ENCODE measurements at places on chromosomes 1 and 21.

DNA sequence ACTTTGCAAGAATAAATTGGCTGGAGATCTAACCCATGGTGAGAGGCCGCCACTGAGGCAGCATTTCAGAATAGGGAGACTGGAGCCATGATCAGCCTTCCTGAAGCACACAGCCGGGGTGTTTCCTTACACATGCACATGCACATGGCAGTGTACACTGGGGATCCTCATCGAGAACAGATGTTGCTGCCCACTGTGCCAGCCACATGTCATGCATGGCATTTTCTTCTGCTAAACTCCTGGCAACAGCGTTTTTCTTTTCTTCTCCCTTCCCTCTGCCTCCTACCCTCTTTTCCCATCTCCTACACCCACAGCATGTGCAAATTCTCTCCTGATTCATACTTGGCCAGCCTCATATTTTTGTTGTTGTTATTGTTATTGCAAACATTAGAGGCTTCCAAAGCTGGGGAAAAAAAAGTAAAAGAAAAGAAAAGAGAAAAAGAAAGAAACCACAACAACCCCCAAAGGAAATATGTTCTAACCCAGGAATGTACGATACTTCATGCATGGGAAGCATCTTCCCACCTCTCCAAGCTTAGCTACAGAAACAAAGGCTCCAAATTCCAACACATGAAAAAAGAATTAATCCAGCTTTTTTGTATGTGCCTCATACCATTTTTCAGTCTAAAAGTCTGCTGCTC is 344.0 kb downstream of the ASTN1 start:
- no peak for DNase-seq

DNA sequence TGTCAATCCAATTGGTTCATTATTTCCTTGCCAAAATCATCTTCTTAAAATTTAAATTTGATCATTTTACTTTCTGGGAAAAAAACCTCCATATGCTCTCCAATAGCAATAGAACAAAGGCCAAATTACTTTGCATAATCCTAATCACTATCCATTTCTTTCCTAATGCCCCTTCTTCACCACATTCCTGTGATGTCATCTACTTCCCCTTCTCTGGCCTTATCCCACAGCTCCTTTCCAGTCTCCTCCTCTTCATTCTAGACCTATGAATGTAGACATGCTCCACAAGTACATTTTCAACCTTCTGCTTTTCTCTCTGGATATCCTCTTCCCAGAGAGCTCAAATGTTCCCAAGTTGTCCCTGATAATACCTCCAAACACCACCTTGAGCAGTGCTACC is 216.6 kb downstream of the MRPL39 start:
- no peak for DNase-seq

GRCh38 chr1:57922130-57922529 is 498.3 kb upstream of the DAB1 start:
- DNase-seq: no peak

DNA sequence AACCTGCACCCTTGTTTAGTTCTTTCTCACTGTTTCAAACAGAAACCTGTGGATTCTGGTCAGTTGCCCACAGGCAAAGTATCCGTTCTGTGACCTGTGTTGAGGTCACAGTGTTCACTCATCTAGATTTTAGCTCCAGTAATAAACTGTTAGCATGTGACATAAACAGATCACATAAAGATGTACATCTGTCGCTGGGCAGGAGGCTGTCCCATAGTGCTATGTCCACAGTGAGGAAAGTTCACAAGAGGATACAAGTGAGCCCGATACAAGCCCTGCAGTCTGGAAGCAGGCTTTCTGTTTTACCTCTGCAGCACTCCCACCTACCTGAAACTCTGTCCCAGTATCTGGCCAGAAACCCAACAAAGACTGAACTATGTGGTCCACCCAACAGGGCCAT is 28.4 kb downstream of the LMX1A start:
- DNase-seq: no peak

DNA sequence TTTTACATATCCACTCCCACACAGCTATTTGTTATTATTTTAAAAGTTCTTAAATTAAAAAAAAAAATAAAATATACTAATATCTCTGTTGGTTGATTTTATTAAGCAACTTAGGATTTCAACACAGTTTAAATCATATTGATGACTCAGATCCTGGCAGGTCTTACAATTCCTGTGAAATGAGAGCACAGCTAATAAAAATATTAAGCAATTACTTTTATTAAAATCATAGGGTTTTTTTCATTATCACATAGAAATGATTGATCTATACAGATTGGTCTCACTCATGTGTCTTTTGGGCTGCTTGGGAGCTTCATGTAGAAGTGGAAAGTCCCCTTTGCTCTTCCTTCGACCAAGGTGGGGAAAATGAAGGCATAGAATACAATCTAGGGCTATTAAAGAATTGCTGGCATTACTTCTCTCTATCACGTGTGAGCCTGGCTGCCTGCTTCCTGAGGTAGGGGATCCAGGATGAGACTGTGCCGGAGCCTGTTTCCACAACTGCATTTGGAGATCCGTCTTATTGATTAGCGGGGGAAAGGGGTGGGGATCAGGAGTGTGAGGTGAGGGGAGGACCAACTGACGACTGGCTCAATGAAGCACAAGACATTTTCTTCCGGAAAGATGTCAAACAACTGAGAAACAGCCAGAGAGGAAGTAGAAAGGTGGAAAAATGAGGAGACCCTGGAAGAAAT is 858.0 kb downstream of the USP25 start:
- DNase-seq: peak; percentile 11

GRCh38 chr1:245054105-245054504 is 100.7 kb upstream of the KIF26B start:
- DNase-seq: no peak

DNA sequence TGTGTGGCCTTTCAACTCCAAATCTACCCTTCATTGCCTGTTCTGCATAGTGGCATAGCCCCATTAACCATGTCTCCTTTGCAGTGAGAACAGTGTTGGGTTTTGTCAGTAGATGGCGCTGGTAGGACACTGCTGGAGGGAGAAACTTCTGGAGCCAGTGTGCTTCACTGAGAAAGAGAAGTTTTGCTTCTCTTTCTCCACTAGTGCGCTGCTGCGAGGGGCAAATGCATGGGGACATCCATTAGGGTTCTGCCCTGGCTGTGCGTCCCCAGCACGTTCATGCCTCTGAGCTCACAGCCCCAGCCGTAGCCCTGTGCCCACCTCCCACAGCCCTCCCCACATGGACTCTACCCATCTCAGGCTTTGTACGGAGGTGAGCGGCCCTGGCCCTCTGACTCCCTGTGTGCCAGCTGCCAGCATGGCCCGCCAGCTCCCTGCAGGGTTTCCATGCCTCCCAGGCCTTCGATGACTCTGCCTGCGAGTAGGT is 53.1 kb downstream of the RIMS3 start:
- DNase-seq: peak; percentile 46

GRCh38 chr1:234863551-234863971 is 253.6 kb upstream of the IRF2BP2 start:
- no peak for DNase-seq

DNA sequence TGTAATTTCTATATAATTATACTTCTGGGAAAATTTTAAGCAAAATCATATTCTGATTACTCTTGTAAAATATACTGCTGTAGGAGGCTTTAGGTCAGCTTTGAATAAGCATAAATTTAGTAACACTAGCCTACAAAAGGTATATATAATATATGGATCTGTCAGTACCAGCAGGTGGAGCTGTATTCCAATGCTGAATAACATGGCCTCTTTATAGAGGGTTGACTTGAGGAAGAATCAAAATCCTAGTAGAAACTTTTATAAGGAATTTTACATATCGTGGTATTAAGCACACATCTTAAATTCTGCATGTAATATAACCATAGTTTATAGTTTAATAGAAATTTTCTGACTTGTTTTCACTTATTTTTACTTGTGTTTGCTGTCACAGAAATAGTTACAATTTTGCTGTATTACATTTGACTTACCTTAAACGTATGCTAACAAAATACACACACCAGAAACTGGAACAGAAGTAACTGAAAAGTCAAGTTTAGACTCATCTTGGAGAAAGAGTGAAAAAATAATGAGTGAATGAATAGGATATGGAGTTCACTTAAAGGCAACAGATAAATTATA is 79.3 kb downstream of the HMCN1 start:
- no peak for DNase-seq

- no peak for DNase-seq
Observed at GRCh38 chr1:109863667-109864046, 47.0 kb upstream of the CSF1 start.

DNA sequence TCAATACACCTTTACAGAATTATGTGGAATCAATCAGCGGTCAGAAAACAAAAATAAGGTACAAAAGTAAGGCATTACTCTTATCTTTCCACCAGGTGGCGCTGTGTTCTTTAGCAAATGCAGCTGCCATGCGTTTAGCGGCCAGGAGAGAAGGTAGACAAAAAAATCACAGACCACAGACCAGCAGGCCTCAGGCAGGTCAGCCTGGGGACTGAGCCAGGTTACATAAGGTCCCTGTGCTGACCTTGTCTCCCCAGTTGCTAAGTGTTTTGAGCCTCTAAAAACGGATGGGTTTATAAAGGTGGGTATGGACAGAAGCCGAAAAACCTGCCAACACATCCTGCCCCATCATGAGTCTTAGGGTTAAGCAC is 2.8 kb downstream of the RGS16 start:
- peak; percentile 12 for DNase-seq

- DNase-seq: no peak
Observed at GRCh38 chr1:117591252-117591651, 14.6 kb upstream of the TENT5C start.

GRCh38 chr1:95084317-95085176 is 11.8 kb upstream of the ALG14 start:
- DNase-seq: peak; percentile 4

GRCh38 chr1:202580619-202581018 is 129.6 kb downstream of the SYT2 start:
- no peak for DNase-seq

Data from amygdala (tissue), 56 donors.